Lower leg skin (tissue), 4 donors: ENCODE measurements at places on chromosomes 7 and 10. TPM values are rescaled to one million over a fixed set of nuclear protein-coding genes. Genes with fewer than 3 reads are reported as not detected.
A peak's percentile ranks its signal among the peaks of the same experiment; 100 is the strongest.

The FAM131B gene
- 1.4 TPM for total RNA-seq

GRCh38 chr7:156662277-156662676 is 21.7 kb downstream of the RNF32 start:
- DNase-seq, result no peak

DNA sequence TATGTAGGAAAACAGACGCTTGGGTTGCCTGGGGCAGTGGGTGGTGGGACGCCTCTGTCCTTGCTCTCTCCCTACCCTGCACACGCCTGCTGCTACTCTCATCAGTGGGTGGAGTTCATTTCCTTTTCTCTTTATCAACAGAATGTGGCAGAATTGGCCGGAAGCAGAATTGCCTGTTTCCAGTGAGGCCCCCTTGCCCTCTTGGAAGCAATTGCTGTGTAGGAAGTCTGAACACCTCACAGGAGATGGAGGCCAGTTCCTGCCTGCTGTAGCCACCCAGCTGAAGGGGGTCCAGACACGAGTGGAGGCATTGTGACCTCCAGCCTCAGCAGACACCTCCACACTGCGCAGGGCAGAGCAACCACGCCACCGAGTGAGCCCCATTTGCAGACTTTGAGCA is 331.6 kb upstream of the ZNF32 start:
- peak; percentile 84 for DNase-seq

- no peak for DNase-seq
Observed at GRCh38 chr7:109549471-109550193, 980.0 kb downstream of the DNAJB9 start.

- no peak for DNase-seq
Observed at GRCh38 chr7:138126928-138127327, 50.7 kb downstream of the AKR1D1 start.

DNA sequence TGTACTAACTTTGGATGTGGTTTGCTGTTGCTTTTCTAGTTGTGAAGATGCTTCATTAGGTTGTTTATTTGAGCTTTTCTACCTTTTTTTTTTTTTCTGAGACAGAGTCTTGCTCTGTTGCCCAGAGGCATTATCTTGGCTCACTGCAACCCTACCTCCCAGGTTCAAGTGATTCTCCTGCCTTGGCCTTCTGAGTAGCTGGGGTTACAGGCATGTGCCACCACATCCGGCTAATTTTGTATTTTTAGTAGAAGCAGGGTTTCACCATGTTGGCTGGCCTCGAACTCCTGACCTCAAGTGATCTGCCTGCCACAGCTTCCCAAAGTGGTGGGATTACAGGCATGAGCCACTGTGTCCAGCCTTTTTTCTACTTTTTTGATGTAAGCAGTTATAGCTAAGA is 93.7 kb downstream of the ADAM22 start:
- no peak for DNase-seq

The SYCE1 gene
- total RNA-seq, result not detected

DNA sequence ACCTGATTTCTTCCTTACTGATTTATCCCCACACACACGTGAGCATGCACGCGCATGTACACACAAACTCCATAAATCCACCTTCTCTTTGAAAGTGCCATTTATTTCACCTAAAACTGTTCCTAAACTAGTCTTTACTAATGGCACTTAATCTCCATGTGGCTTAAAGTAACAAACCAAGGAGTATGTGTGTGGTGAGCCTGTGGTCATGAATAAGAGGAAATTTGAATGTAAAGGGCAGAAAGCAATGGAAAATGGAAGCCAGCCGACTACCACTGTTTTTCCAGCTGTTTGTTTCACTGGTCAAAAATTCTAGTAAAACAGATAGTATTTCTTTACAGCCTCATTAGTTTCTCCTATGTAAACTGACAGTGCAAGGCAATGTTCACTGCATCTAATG is 23.8 kb downstream of the SEMA3C start:
- DNase-seq, result no peak

GRCh38 chr7:33821970-33822369 is 83.4 kb upstream of the BMPER start:
- no peak for DNase-seq

The SPDYE8 gene
- not detected for total RNA-seq

DNA sequence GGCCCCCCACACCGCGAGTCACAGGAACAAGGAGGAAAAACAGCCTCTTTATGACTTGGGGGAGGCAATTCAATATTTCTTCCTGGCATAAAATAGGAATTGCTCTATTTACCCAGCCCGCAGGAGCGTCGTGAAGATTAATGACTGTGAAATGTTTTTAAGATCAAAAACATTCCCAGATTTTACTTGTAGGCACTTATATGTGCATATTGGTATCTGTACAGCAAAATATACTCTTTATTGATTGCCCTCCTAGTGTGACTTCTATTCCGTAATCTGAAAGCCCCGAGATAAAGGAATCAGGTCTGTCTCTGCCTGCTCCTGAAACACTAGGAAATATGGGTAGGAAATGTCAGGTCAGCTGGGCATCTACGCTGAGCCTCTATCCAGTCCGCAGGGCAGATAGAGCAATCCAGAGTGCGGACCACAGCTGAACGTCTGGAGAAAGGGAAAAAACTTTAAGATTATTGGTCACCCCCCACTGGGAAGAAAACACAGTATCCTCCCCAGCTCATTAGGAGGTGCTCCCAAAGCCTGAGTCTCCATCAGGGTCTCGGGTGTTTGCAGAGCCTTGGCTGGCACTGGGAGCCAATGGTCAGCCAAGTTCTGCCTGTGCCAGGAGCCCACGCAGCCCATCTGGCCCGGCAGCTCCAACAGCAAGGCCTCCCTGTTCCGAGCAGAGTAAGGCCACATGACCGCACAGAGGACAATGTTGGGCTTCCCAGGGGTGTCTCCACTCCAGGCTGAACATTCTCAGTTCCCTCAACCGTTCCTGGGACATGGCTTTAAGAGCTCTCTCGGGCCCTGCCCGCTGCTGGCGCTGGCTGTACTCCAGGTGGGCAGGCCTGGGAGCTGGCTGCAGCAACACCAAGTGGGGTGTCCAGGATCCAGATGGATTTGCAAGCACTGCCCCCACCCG is 7.7 kb downstream of the CTBP2 start:
- no peak for DNase-seq

DNA sequence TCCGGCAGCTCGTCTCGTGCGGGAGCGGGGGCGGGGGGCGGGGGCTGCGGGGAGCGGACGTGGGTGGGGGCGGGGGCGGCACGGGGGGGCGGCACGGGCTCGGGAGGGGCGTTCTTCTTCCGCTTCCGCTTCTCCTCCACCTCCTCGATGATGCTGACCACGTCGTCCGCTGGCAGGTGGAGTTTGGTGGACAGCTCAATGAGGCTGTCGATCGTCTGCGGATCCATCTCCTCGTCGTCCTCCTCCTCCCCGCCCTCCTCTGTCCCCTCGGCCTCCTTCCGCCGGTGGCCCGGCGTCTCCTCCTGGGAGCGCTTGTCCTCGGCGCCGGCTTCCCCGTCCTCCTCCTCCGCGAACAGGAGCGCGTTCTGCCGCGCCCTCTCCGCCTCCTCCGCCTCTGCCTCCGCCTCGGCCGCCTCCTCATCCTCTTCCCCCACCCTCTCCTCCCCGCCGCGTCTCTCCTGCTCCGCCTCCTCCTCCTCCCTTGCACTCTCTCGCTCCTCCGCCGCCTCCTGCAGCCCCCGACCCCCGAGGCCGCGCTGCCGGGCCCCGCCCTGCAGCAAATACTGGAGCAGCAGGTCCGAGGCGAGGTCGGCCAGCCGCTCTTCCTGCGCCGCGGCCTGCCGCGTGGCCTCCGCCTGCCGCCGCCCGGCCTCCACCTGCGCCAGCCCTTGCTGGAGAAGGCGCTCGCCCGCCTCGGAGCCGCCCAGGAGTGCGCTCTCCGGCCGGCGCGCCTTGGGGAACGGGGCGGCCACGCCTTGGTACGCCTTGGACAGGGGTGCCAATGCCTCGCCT is 1.9 kb downstream of the VGF start:
- no peak for DNase-seq

GRCh38 chr10:63727636-63728035 is 206.4 kb downstream of the REEP3 start:
- DNase-seq, result no peak

The EPHB6 gene
- 229 TPM for total RNA-seq

DNA sequence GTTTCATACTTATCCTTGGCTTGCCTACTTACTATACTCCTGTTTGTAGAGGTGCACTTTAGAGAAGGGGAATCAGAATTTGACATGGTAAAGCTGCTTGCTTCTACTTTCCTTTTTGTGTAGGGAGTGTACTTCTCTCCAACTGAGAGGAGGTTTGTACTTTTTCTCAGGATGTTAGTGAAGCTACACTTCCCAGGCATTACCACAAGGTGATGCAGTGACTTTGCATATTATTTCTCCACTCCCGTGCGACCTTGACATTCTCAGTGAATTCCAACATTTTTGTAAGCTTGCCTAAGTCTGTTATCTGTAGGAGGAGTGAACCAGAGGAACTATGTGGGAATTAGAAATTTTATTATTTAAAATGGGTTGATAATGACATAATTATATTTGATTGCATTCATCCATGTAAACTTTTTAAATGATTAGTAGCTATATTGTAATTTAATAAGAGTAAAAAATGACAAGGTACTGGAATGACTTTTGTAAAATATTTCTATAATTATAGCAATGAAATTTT is 5.2 kb downstream of the TAX1BP1 start:
- no peak for DNase-seq

The DEPP1 gene
- 144 TPM for total RNA-seq

The ANKRD2 gene
- total RNA-seq, result 5.5 TPM

The DPP6 gene
- 4.5 TPM for total RNA-seq

DNA sequence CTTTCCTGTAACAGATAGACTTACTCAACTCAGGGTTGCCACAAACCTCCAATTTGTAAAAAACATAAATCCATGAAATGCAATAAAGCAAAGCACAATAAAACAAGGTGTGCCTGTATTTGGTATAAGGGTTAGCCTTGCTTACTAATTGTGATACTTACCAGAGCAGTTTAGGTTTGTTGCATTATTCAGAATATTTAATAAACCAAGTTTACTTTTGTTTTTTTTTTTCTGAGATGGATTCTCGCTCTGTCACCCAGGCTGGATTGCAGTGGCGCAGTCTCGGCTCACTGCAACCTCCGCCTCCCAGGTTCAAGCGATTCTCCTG is 79.6 kb downstream of the SEC61G start:
- DNase-seq, result no peak

The MYOF gene
- 92.1 TPM for total RNA-seq

GRCh38 chr7:150408393-150409299 is 29.5 kb downstream of the ZNF775 start:
- DNase-seq, result peak; percentile 82

- DNase-seq, result no peak
Observed at GRCh38 chr7:98753989-98754479, 115.8 kb downstream of the TMEM130 start.

GRCh38 chr10:4391683-4392082 is 434.3 kb upstream of the AKR1E2 start:
- DNase-seq, result no peak

DNA sequence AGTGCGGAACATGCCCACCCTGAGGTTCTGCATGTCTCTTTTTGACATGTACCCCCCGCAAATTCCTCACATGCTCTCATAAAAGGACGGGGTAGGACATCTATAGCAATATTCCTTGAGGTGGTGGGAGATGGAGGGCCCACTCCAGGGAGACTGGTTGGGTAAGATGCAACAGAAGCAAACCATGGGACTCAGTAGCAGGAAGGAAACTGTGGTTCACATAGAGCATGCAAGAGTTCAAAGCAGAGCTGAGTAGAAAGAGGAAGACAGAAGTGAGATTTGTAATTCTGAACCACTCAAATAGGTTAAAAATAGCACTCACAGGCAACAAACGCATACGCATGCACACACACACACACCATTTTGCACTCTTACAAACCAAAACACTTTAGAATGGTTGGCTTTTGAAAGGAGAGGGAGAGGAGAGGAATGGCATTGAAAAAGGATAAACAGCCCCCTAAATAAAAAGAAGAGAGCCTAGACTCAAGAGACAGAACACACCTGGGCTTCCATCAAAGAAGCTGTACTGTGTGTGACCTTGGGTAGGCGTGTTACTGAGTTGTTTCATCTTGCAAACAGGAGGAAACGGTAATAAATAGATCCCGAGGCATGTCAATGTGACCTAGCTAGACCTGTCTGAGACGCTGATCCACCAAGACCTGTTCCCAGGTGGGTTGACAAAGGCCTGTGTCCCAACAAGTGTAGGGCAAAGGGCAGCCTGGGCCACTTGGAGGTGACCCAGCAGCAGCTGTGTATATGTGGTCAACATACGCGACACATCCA is 77.6 kb upstream of the LRRC4 start:
- DNase-seq, result no peak
